ENCODE measurements at places on chromosomes 1 and 21. TPM values are rescaled to one million over a fixed set of nuclear protein-coding genes. Genes with fewer than 3 reads are reported as not detected.

DNA sequence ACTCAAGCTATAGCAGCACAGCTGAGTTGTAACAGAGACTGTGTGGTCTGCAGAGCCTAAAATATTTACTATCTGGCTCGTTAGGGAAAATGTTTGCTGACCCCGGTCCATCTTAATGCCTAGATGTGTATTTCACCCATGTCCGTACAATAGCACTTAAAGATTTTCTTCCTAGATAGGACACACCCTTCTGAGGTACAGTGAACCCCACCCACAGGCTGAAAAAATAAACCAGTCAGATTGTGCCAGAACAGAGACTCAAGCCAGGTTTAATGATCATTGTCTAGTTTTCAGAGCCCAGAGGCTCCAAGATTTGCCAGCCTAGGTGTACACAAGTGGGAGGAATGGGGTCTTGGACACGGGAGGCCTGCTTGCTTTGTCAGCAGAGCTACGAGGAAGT lies 5.6 kb downstream of the AMIGO1 start:
- DNase-seq, result no peak

GRCh38 chr1:172005856-172006255 lies 164.6 kb downstream of the DNM3 start:
- DNase-seq, result no peak

RHD gene
- not detected for total RNA-seq

- DNase-seq, result no peak
Measured at GRCh38 chr1:9696793-9697192, 45.3 kb downstream of the PIK3CD start.

DNA sequence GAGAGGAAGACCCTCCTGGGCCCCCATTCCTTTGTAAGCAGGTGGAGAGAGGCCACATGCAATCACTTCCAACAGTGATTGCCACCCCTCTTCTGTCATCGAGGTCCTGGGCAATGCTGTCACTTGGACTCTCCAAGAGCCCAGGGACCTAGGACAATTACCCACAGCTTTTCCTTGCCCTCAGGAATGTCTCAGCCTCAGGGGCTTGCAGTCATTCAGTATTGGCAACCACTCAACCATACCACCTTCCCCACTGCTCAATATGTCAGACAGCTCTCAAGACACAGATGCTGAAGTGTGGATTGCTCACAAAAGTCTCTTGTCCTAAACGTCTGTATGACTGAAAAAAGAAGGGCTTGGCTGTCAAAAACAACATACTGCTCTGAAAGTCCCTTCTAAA lies 87.8 kb downstream of the PTPN14 start:
- DNase-seq, result no peak

DNA sequence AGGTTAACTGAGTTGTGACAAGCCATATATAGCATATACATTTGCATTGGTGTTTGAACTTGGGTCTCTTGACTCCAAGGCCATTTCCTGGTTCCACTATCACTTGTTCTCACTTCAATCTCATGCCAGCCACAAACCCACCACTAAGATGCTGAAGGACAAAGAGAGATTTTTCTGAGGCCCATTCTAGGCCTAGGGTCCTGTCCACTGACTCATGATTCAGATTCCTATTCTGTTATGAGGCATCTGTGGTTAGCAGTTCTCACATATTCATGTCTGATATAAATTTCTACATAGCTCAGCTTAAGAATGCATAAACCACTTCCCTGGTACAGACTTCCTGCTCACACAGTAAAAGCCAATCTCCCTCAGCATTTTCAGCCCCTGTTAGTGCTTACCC lies 326.1 kb upstream of the BEND5 start:
- no peak for DNase-seq

NT5C1A gene
- not detected for total RNA-seq

GRCh38 chr1:25651824-25652741 lies 35.5 kb downstream of the MAN1C1 start:
- DNase-seq, result no peak

PROK1 gene
- not detected for total RNA-seq

DNA sequence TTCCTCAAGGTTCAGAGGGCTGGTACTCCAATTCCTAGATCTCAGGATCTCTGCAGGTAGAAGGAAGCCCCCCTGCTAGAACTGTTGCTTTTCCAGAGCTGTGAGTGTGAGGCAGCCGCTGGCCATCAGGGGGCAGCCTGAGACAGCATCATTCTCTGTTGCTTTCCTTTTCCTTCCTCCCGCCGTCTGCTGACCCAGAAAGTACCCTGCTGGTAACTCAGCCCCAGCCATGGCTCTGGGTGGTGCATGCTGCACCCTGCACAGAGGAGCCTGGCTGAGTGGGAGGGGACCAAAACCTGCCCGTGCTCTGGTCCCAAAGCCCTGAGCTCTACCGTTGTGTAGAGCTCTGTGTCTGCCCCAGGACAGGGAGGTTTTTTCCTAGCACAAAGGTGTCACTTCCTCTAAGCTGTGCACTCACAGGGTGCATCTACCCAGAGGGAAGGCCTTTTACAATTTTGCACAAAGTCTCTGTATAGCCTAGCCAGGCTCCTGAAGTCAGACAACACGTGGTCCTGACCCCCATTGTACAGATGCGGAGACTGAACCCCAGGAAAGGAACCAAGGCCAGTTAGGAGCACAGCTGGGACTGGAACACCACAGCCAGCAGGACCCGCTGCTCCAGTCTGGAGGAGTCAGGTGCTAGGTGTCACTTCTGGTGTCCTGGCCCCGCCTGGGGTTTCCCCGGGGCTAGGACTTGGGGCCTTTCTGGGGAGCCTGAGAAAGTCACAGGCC lies 5.6 kb upstream of the FAM131C start:
- peak; percentile 89 for DNase-seq

- peak; percentile 72 for DNase-seq
Measured at GRCh38 chr1:154772606-154773506, 97.2 kb downstream of the KCNN3 start.

- DNase-seq, result no peak
Measured at GRCh38 chr1:45914836-45915235, 111.4 kb downstream of the MAST2 start.

DNA sequence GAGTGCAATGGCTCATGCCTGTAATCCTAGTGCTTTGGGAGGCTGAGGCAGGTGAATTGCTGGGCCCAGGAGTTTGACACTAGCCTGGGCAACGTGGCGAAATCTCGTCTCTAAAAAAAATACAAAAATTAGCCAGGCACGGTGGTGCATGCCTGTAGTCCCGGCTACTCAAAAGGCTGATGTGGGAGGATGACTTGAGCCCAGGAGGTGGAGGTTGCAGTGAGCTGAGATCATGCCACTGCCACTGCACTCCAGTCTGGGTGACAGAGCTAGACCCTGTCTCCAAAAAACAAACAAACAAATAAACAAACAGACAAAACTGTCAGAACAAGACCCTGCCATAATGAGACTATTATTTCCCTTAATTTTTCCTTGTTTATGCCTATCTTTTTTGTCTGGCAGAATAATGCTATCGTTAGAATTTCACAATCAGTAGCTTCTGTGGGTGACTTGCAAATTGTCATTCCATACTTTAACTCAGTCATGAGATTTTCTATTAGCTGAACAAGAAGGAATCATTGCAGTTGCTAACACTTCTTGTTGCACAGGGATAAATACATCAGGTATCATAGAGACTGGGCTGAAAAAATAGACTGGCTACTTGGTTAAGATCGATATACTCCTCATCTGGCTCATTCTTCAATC lies 7.5 kb upstream of the THEM4 start:
- DNase-seq, result no peak

DNA sequence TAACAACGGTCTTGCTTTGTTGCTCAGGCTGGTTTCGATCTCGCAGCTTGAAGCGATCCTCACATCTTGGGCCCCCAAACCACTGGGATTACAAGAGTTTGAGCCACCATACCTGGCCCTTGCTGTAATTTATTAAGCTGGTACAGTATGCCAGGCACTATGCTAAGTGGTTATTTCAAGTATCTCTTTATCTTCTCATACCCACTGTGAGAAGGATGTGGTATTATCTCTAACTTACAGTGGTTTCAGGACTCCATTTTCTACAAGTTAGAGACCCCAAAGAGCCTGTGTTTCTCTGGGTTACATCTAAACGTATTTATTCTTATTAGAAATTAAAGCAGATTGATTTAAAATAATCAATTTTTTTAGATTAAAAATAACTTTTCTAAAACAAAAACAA lies 8.1 kb upstream of the ST3GAL3 start:
- DNase-seq, result no peak

- DNase-seq, result no peak
Measured at GRCh38 chr1:206451134-206451686, 19.1 kb upstream of the IKBKE start.

ANKRD34A gene
- 6.6 TPM for total RNA-seq

GRCh38 chr1:242081446-242081845 lies 82.5 kb upstream of the MAP1LC3C start:
- DNase-seq, result no peak

- no peak for DNase-seq
Measured at GRCh38 chr1:119340861-119341261, 27.7 kb upstream of the HAO2 start.

Measured in activated CD8-positive, alpha-beta T cell treated with anti-CD3 and anti-CD28 coated beads for 36 hours (primary cell).